ENCODE measurements at places on chromosomes 1 and 21.

DNA sequence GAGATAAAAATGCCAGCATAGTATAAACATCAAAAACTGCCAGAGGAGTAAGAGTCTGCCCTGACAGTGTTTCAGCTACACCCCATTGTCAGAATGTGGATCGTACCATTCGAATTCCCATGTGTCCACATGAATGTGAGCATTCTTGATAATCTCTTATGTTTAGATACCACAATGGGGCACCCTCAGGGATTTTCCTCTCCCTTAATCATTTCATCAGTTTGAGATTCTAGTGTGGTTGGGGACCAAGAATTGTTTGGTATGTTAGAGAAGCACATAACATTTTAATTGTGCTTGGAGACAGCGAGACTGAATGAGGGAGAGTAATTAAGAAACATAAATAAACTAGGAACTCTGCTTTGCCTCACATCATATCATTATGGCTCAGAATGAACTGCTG is 120.2 kb downstream of the ZC3H11B start:
- no peak for DNase-seq

DNA sequence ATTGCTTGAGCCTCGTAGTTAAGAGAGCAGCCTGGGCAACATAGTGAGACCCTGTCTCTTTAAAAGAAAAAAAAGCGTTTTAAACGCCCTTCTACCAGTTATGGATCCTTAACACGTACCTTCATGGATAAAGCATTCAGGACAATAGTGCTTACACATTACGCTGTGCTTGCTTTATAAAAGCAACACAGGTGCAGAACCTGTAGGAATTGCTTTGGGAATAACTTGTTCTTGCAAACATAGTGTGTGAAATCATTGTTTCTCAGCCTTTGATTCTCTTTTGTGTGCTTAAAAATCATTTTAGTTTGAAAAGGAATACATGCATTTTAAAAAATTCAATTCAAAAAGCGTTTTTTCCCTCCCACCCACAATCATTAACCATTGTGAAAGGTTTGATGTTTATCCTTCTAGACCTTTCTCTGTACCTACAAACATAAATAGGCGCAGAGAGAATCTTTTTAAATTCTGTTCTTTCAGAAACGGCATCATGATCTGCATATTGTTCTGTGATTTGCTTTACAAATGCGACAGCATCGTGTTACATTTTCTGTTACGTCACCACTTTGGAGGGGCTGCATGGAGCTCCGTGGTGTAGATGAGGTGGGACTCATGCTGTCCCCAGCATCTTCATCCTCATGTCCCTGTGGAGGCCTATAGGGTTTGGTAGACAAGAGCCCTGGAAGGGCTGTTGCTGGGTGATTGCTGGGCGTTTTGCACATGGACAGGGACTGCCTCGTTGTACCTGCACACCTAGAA is 54.6 kb downstream of the SPSB1 start:
- no peak for DNase-seq

DNA sequence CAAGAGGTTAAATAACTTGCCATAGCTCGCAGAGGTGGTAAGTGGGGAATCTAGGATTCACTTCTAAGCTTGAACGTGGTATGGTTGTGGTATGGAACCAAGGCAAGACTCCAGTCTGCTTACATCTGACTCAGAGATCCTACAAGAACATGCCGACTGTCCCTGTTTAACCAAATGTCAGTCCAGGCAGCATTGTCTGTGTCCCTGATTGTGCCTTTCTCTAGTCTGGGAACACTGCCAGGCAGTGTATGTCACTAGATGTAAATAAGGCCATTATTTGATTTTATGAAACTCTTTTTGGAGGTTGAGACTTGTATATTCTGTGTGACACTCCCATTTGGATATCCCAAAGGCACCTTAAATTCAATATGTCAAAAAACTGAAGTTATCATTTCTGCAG is 96.0 kb downstream of the NOS1AP start:
- DNase-seq: no peak

GRCh38 chr1:2133879-2134215 is 60.7 kb downstream of the FAAP20 start:
- no peak for DNase-seq

- no peak for DNase-seq
Measured at GRCh38 chr1:184408580-184408979, 21.8 kb downstream of the C1orf21 start.

GRCh38 chr1:213049232-213049631 is 1.8 kb upstream of the RPS6KC1 start:
- no peak for DNase-seq

DNA sequence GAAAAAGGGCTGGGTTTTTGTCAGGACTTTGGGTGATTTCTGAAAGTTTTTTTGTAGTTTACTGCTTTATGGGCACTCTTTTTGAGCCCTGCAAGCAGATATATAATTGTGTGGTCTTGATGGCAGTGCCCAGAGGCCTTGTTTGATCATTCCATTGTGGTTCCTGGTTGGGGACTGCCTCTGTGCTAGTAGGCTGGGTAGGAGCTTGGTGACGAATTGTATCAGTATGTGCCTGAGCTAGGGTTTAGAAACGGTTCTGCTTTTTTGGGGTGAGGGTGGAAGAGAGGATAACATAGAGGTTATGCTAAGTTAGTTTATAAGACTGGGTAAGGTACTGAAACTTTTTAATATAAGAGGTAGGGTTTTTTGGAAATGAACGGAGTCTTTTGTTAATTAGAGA is 139.7 kb upstream of the ETV3 start:
- no peak for DNase-seq

- no peak for DNase-seq
Measured at GRCh38 chr1:221356693-221357092, 385.2 kb downstream of the DUSP10 start.

GRCh38 chr1:14296795-14297194 is 301.7 kb upstream of the KAZN start:
- no peak for DNase-seq

DNA sequence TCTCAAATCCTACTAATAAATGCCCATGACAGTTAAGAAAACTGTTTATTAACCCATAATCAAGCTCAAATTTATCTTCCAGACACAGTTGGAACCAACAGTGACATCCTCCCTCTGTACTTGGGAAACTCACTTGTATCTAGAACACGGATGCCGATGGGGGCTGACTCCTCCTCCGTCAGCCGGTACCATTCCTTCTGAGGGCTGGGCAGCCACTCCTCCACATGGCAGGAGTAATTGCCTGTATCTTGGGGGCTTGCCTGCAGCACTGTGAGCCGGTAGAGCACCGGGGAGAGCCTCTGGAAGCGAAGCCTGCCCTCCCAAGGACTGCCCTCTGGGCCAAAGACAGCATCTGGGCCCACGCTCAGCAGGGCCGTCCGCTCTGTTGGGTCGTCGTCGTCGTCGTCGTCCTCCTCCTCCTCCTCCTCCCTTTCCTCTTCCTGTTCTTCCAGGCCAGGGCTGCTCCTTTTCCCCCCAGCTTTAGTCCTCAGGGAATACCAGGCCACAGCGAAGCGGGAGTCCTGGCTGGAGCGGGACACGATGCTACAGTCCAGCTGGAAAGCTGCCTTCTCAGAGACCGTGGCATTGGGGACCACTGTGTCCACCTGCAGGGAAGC is 8.5 kb upstream of the CD58 start:
- no peak for DNase-seq

- no peak for DNase-seq
Measured at GRCh38 chr1:53130598-53130877, 11.9 kb downstream of the SLC1A7 start.

DNA sequence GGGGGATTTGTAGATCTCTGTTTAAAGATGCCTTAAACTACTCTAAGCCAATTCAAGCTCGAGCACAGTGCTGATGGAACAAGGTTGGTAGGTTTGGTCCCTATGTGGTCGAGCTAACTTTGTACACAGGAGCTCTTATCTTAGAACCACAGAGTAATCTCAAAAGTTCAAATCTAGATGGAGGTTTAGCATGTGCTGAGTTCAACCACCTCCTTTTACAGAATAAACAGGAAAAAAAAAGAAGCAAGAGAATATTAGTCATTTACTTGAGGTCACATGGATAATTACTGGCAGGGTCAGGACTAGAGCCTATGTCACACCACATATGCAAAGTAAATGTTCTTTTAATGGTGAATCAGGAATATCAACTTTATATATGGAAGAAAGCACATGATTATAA is 86.2 kb downstream of the DTL start:
- no peak for DNase-seq

DNA sequence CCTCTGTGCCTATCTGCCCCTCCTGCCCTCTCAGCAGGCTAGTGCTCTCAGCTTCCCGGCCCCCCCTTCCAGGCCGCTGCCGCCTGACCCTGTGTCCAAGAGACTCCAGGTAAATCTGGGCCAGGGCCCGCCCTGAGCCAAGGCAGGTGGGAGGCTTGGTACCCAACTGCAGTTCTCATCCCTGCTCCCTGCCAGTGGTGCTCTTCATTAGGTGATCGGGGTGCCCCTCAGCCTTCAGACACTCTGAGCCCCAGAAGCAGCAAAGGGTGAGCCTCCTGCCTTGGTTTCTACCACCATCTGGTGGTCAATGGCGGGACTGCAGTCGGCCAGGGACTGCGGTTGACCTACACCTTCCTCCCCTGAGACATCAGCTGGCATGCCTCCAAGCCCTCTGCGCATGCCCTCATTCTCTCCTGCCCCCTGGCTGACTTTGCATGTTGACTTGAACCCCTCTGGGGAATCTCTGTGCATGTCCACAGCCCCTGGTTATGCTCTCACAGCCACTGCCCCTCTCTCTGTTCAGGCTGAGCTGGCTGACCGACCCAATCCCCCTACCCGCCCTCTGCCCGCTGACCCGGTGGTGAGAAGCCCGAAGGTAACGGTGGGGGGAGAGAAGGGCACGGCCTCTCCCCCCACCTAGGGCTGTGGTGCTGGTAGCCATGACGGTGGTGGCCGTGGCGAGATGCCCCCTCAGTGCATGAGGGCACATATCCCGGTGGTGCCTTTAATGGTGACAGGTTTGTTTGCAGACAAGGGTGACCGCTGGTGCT is 2.0 kb upstream of the EFNA4 start:
- peak; percentile 79 for DNase-seq

- DNase-seq: no peak
Measured at GRCh38 chr1:7262611-7263010, 477.4 kb downstream of the CAMTA1 start.
